PC-9 (cell line): ENCODE measurements at places on chromosomes 2 and 18.

- H3K36me3 ChIP-seq: peaks cover 6% of the 10 kb centered on the region; the same call in 1 of the 2 replicates
- no peak for DNase-seq
- no peak overlapping the region for H3K27ac ChIP-seq
- H3K4me1 ChIP-seq: no peaks in the 10 kb centered on the region
- no peak overlapping the region for H3K4me3 ChIP-seq
Observed at GRCh38 chr18:23468753-23469459, 15.8 kb downstream of the RIOK3 start.

DNA sequence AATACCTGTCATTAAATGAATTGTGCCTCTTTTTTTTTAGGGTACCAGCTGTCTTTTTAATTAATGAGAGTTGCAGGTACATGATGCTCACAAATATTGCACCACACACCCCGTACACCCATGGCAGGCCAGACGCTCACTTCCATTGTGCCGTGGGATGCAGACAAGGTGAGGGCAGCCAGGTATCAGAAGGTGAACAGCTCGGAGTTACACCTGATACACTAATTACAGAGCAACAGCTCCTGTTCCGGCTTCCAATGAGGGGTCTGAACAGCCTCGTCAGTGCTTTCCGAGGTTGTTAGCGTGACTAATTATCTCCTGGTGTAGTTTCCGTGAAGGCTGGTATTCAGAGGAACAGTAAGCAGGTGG is 442.8 kb downstream of the ZNF516 start:
- H3K4me3 ChIP-seq: no peak overlapping the region
- H3K27me3 ChIP-seq: peaks cover 84% of the 10 kb centered on the region
- H3K36me3 ChIP-seq: no peaks in the 10 kb centered on the region
- H3K27ac ChIP-seq: no peak overlapping the region

- no peaks in the 10 kb centered on the region for H3K36me3 ChIP-seq
- H3K4me1 ChIP-seq: no peaks in the 10 kb centered on the region
- DNase-seq: no peak
- no peaks in the 10 kb centered on the region for H3K27me3 ChIP-seq
- H3K27ac ChIP-seq: no peak overlapping the region
Observed at GRCh38 chr18:39205565-39206195, 1640.1 kb upstream of the CELF4 start.

- no peaks in the 10 kb centered on the region for H3K36me3 ChIP-seq
- H3K4me1 ChIP-seq: no peaks in the 10 kb centered on the region
- DNase-seq: no peak
- no peak overlapping the region for H3K27ac ChIP-seq
- no peaks in the 10 kb centered on the region for H3K27me3 ChIP-seq
- no peak overlapping the region for H3K4me3 ChIP-seq
Observed at GRCh38 chr2:85718885-85719492, 24.8 kb downstream of the GNLY start.

GRCh38 chr2:191631754-191632153 is 46.2 kb upstream of the NABP1 start:
- peak overlapping the region; percentile 74 for H3K27ac ChIP-seq
- peak; percentile 88 for DNase-seq
- peaks cover 70% of the 10 kb centered on the region for H3K4me1 ChIP-seq
- no peaks in the 10 kb centered on the region for H3K36me3 ChIP-seq
- no peaks in the 10 kb centered on the region for H3K27me3 ChIP-seq

DNA sequence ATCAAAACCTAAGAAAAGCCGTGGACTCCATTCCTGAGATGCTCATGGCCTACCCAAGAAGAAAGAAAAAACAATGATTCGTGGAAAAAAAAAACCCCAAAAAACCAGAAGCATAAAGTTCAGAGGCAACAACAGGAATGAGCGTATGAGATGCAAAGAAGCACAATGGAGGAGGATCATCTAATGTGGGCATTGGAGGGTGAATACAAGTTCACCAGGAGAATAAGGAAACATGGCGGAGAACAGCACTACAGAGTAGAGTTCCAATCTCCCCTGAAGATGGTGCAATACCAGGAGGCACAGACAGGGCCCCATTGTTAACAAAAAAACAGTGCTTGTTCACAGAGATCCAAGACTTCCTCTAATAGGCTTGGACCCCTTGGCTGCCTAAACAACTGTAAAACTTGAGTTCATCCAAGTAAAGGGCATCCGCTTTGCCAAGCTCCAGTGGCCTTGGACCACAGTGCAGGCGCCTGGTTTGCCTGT is 337.2 kb downstream of the PDE11A start:
- H3K4me3 ChIP-seq: no peak overlapping the region
- no peaks in the 10 kb centered on the region for H3K4me1 ChIP-seq
- H3K36me3 ChIP-seq: no peaks in the 10 kb centered on the region
- H3K27ac ChIP-seq: no peak overlapping the region
- no peak for DNase-seq

DNA sequence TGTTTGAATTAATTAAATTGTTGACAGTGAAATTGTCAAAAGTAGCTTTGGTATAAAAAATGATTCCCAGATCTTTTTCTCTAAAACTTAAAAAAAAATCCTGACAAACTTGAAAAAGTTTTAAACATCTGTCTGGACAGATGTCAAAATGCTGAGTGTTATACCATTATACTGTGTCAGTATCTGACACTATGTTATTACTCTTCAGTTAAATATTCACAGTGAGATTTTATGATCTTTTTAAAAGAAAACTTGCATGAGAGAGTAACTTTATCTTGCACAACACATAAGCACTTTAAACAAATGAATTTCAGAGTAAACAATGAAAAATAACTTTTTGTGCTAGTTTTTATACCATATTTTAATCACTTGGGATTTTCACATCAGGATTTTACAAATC is 167.4 kb downstream of the MEIS1 start:
- no peaks in the 10 kb centered on the region for H3K4me1 ChIP-seq
- no peak overlapping the region for H3K4me3 ChIP-seq
- no peaks in the 10 kb centered on the region for H3K27me3 ChIP-seq
- no peak overlapping the region for H3K27ac ChIP-seq
- DNase-seq: no peak
- no peaks in the 10 kb centered on the region for H3K36me3 ChIP-seq

DNA sequence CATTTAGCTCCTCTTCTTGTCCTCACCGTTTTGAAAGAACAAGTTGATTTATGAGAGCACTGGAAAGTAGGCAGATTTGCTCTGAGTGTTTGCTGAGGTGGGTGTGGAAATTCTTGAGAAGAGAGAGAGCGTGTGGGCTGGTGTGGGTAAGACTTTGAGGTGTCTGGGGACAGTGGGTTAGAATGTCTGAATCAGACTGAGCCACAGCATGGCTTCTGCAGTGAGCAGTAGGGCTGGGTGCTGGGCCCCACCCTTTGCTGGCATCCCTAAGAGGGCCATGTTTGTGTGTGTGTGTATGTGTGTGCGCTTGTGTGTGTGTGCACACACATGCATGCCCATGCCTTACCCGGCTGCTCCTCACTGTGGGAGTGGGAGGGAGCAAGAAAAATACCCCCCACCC is 63.7 kb downstream of the COPS8 start:
- no peaks in the 10 kb centered on the region for H3K36me3 ChIP-seq
- H3K27me3 ChIP-seq: no peaks in the 10 kb centered on the region

DNA sequence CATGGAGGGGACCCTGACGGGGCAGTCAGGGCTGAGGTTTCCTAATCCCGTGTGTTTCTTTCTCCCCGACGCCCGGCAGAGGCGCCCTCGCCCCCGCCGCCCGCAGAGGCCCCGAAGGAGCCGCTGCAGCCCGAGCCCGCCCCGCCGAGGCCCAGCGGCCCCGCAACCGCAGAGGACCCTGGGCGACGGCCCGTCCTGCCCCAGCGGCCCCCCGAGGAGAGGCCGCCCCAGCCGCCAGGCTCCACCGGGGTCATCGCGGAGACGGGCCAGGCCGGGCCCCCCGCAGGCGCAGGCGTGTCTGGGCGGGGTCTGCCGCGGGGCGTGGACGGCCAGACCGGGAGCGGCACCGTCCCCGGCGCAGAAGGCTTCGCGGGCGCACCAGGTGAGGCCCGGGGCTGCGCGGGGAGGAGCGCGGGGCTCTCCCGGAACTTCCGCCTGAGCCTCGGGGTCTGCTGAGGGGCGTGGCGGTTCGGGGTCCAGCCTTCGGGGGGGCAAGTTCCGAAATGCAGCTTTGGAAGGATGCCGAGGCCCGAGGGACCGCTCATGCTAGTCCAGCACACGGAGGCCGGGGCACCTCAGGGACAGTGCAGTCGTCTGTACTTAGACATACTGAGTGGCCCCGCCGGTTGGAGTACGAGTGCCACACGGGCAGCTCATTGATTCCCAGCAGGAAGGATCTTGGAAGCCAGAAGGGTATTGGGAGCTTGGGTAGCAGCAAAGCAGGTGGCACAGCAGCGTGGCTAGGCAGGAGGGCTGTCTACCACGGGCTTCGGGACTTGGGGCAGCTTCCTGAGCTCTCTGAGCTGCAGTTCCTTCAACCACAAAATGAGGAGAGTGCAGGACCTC is 60.1 kb downstream of the EMILIN2 start:
- H3K4me1 ChIP-seq: no peaks in the 10 kb centered on the region
- H3K4me3 ChIP-seq: no peak overlapping the region; the same call in 1 of the 2 replicates
- H3K27me3 ChIP-seq: peaks cover 15% of the 10 kb centered on the region; the same call in 1 of the 2 replicates
- no peak overlapping the region for H3K27ac ChIP-seq
- peak; percentile 18 for DNase-seq

DNA sequence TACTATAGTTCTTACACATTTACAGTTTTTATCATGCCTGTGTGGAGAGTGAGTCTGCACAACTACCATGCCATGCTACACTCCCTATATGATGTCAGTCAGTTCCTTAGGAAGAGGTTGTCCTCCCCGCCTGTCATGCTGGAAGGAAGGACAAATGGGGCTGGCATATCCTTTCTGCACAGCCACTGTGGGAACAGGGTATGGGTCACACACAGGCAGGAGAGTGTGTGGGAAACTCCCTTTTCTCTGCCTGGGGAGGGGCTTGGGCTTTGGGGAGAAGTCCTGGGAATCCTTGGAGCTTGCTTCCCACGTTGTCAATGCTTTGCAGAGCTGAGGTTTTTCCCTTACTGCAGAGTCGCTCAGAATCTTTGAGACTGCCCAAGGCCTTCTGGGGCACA is 232.1 kb downstream of the PRKCE start:
- no peaks in the 10 kb centered on the region for H3K36me3 ChIP-seq
- H3K4me3 ChIP-seq: no peak overlapping the region
- peaks cover 6% of the 10 kb centered on the region for H3K4me1 ChIP-seq
- no peak overlapping the region for H3K27ac ChIP-seq

DNA sequence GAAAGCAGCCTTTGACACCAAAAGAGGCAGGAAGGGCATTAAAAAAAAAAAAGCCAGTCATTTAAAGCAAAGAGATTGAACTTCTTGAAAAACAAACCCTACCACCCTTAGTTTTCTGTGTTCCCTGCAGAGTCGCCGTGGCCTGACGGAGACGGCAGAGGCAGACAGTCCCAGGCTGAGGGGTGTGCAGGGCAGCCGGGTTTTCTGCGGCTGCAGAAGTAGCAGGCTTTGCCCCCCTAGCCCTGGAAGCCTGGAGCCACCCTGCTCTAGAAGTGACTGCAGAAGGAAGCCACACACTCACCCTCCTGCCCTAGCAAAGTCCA is 2.8 kb downstream of the INPP5D start:
- no peaks in the 10 kb centered on the region for H3K4me1 ChIP-seq
- no peaks in the 10 kb centered on the region for H3K36me3 ChIP-seq
- H3K4me3 ChIP-seq: no peak overlapping the region
- H3K27ac ChIP-seq: no peak overlapping the region
- DNase-seq: no peak
- no peaks in the 10 kb centered on the region for H3K27me3 ChIP-seq

DNA sequence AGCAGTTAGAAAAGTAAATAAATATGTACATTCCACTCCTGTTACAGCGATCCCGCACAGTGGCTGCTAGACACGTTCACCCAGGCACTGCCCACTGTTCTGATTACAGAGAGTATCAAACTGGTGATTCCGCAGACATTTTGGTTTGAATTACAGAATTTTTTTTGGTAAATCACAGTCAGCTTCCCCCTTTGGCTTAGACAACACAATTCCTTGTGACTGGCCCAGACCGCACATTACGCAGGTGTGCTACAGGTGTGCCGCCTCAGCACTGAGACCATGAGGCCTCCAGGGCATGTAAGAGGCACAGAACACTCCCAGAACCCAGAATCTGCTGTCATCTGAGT is 112.3 kb downstream of the PXDN start:
- peaks cover 11% of the 10 kb centered on the region; the same call in 1 of the 2 replicates for H3K36me3 ChIP-seq
- peaks cover 77% of the 10 kb centered on the region for H3K4me1 ChIP-seq
- peaks cover 18% of the 10 kb centered on the region; the same call in 1 of the 2 replicates for H3K27me3 ChIP-seq
- DNase-seq: peak; percentile 96
- H3K4me3 ChIP-seq: no peak overlapping the region
- H3K27ac ChIP-seq: peak overlapping the region; percentile 81

GRCh38 chr2:149355716-149356422 is 25.5 kb downstream of the LYPD6 start:
- H3K36me3 ChIP-seq: no peaks in the 10 kb centered on the region
- H3K4me1 ChIP-seq: no peaks in the 10 kb centered on the region
- H3K4me3 ChIP-seq: no peak overlapping the region
- H3K27me3 ChIP-seq: no peaks in the 10 kb centered on the region
